ENCODE measurements at places on chromosomes 12 and 14. TPM values are rescaled to one million over a fixed set of nuclear protein-coding genes. Genes with fewer than 3 reads are reported as not detected.

Gene PTPRO
- total RNA-seq, result 0.09 TPM

Gene CLEC14A
- not detected for total RNA-seq

Gene UNC79
- 0.02 TPM for total RNA-seq

Gene MSI1
- total RNA-seq, result 1.5 TPM

Gene CCDC197
- total RNA-seq, result not detected

Gene IL31
- not detected for total RNA-seq

Gene TMEM106C
- 125 TPM for total RNA-seq

Gene B4GALNT3
- 0.52 TPM for total RNA-seq

Gene EXD2
- total RNA-seq, result 12.3 TPM

Gene TMEM63C
- 8.0 TPM for total RNA-seq

Gene KRT75
- 0.15 TPM for total RNA-seq

Gene CPSF2
- 46.4 TPM for total RNA-seq

Gene CPNE6
- total RNA-seq, result 0.14 TPM

Gene TBX5
- not detected for total RNA-seq

Gene KRT74
- total RNA-seq, result not detected

Gene MARCHF9
- total RNA-seq, result 7.3 TPM

Gene TAS2R14
- 0.28 TPM for total RNA-seq

Gene BEST3
- total RNA-seq, result 1.7 TPM

Gene SLC7A7
- total RNA-seq, result 24.0 TPM

Gene TSPAN11
- 0.10 TPM for total RNA-seq

Gene SLCO1A2
- total RNA-seq, result 0.11 TPM
